ENCODE measurements at places on chromosomes 6 and 20.

GRCh38 chr6:128743974-128744765, 138.8 kb upstream of the LAMA2 start:
- no peak for DNase-seq

DNA sequence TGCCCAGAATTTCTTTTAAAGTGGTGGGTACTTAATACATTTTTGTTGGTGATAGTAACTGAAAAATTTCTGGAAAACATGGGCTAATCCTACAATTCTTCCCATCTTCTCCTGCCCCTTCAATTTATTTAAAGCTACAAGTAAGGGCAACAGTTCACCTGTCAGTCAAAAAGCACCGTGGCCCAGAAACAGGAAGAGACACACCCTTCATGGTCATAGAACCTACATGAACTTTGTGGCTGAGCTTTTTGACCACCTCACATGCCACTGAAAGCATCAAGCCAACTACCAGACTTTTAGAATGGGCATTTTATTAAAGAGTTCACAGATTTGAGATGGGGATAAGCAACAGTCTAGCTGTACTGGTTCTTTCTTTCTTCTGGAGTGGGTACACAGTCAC, 201.1 kb upstream of the CNR1 start:
- DNase-seq: no peak

GRCh38 chr6:52157301-52157941, 28.8 kb upstream of the IL17A start:
- DNase-seq: no peak

- no peak for DNase-seq
Observed at GRCh38 chr20:62805155-62805710, 598 bp downstream of the OGFR start.

- no peak for DNase-seq
Observed at GRCh38 chr6:42434237-42434636, 17.5 kb downstream of the TRERF1 start.

DNA sequence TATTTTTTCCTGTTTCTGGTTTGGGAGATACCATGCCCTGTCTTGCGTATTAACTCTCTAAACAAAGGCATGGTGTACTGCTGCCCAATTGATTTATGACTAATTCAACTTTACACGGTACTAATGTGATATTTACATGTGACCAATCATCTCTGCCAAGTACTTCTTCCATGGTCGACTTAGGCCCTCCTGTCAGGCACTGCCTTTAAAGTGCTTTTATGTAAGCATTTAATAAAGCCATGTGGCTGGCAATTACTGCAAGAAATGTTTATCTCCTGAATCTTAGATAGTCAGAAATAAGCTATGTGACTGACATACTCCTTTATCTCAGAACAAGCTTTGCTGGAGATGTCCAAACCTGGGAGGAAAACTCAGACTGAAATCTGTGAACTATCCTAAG, 323.4 kb downstream of the BTBD3 start:
- no peak for DNase-seq

DNA sequence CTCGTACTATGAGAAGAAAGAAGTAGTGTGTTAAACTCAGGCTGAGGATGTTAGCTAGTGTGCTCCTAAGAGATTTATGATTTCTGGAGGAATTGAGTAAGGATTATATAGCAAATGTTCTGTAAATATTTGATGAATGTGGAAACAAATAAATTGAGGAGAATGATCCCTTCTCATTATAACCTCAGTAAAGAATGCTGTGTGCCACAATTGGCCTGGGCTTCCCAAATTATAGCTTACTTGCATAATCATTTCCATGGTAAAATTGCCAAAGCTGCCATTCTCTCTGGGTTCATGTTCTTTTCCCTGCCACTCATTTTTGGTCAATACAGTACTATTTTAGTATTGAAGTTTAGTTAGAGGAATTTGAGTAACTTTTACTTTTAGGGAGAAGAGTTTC, 128.5 kb downstream of the FLRT3 start:
- no peak for DNase-seq

DNA sequence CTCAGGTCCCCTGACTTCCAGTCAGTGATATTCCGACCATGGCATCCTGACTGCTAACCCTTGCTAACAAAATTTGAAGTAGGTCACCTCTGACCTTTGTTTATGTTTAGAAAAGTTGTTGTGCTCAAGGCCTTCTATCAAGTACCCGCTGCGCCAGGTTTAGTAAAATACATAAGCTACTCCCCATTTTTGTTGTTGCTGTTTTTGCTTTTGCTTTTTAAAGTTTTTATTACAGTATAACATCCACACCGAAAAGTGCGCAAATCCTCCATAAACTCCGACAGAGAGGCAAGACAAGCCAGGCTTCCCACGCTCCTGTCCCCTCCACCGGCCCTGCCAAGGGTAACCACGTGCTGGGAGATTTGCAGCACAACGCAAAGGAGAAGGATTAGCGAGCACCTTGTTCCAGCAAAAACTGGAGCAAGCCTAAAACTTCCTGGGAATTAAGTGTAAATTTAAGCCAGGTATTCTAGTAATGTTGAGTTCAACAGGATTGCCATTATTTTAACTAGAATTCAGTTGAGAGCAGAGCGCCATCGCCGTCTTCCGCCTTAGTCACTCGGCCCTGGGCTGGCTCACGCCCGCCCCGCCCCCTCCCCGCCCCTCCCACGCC, 17.8 kb upstream of the HMGN4 start:
- DNase-seq: no peak

GRCh38 chr6:149170564-149171452, 146.7 kb upstream of the TAB2 start:
- DNase-seq: no peak

GRCh38 chr6:158906926-158907325, 87.8 kb upstream of the EZR start:
- no peak for DNase-seq

DNA sequence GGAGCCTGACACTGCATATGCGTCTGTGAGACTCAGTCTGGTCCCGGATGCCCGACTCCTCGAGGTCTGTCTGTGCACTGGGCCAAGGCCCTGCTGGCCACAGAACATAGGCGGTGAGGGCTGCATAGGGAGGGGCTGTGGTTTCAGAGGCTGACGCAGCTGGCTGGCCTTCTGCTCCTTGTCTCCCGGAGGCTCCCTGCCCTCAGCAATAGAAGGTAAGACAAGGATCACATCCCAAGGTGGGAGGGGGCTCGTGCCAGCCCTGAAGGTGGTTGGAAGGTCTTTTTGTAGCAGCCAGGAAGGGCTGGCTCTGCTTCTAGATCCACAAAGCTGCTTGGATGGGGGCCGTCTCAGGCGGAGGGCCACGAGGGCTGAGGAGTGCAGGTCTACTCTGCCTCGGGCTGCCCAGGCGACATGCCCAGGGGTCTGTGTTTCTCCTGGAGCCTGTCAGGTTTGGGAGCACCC, 239.8 kb upstream of the SULF2 start:
- DNase-seq: peak; percentile 73

DNA sequence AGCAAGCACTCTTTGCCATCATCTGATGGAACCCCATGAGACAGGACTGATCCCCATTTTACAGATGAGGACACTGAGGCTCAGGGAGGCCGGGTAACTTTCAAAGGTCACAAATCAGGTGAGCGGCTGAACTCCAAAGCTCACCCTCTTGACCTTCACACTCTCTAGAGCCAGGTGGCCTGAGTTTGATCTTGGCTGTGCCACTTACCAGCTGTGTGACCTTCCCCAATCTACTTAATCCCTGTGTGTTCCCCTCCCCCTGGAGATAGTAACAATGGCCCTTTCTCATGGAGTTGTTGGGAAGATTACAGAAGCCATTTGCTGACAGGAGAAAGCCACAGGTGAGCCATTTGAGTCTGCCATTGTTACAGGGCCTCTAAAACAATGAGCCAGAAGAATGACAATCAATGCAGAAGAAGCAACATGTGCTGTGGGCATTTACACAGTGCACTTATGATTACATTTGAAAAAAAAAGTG, 34.5 kb downstream of the BMP7 start:
- no peak for DNase-seq

- DNase-seq: no peak
Observed at GRCh38 chr20:61939691-61940360, 125.9 kb downstream of the TAF4 start.

- DNase-seq: no peak
Observed at GRCh38 chr6:79694623-79695343, 63.7 kb downstream of the SH3BGRL2 start.

- DNase-seq: no peak
Observed at GRCh38 chr6:55979526-55979925, 104.1 kb upstream of the BMP5 start.

GRCh38 chr6:94289131-94289530, 869.8 kb upstream of the EPHA7 start:
- no peak for DNase-seq

- no peak for DNase-seq
Observed at GRCh38 chr6:38676236-38676973, 26.5 kb downstream of the GLO1 start.

DNA sequence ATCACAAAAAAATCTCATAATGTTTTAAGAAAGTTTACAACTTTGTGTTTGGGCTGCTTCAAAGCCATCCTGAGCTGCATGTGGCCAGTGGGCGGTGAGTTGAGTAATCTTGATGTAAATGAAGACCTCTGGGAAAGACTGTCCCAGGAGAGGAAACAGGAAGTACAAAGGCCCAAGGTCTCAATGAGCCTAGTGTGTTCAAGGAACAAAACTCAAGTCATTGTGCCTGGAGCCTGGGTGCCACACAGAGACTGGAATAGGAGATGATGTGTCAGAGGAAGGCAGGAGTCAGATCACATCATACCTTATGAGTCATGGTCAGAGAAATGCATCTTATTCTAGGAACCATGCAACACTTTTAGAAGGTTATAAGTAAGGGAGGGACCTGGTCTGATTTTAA, 51.5 kb downstream of the COL19A1 start:
- peak; percentile 71 for DNase-seq

DNA sequence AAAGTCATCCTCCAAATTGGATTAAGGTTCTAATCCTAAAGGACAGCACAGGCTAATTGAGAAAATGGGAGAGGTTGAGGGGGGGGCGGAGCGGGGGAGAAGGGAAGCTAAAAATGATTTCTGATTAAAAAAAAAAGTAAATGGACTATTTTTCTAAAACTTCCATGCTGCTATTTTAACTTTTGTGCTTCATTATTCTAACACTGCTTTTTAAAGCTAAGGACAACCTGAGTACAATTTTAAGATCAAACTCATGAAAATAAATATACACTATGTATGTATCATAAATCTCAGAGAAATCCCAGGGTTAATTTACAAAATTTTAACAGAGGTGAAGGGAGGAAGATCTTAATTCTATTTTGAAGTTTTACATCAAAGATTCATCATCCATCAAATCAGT, 4.4 kb downstream of the MAN1A1 start:
- DNase-seq: no peak

GRCh38 chr6:21538186-21538798, 55.3 kb upstream of the SOX4 start:
- no peak for DNase-seq

DNA sequence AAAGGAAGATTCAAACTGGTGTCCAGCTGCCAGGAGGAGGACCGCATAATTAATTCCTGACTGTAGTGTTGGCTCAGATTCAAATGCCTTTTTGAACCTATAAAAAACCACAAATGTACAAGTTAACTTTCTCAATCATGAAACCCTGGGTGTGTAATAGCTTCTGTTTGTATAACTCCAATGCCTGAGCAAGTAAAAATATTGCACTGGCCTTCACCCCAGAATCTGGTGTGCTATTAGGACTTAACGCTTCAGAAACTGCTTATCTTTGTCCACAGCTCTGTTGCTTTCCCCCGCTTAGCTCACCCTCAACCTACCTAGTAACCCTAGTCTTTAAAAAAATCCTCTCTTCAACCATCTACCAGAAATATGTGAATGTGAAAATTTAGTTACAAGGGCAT, 119.1 kb upstream of the MAP7 start:
- peak; percentile 93 for DNase-seq

GRCh38 chr20:10625641-10626040, 48.2 kb downstream of the JAG1 start:
- DNase-seq: no peak

DNA sequence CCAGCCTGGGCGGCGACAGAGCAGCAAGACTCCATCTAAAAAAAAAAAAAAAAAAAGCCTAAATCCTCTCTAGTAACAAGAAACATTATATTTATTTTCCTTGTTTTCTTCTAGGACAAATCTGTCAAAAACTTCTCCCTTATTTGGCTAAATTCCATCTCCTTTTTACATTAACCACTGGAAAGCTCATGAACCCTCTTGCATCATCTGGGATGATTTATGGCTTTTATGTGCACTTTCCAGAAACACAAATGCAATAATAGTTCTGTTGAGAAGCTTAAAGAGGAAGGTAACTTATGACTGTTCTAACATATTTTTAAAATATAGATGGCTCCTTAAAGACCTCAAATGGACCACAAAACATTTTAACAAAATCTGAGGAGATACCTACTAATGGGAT, 526.1 kb upstream of the SPTLC3 start:
- no peak for DNase-seq

- DNase-seq: peak; percentile 37
Observed at GRCh38 chr20:32752458-32753250, 9.4 kb upstream of the COMMD7 start.

- peak; percentile 79 for DNase-seq
Observed at GRCh38 chr20:50335866-50336265, 145.2 kb downstream of the CEBPB start.

GRCh38 chr20:63503524-63503923, 4.6 kb upstream of the EEF1A2 start:
- no peak for DNase-seq

- DNase-seq: peak; percentile 6
Observed at GRCh38 chr6:142300758-142301650, 803 bp upstream of the ADGRG6 start.

DNA sequence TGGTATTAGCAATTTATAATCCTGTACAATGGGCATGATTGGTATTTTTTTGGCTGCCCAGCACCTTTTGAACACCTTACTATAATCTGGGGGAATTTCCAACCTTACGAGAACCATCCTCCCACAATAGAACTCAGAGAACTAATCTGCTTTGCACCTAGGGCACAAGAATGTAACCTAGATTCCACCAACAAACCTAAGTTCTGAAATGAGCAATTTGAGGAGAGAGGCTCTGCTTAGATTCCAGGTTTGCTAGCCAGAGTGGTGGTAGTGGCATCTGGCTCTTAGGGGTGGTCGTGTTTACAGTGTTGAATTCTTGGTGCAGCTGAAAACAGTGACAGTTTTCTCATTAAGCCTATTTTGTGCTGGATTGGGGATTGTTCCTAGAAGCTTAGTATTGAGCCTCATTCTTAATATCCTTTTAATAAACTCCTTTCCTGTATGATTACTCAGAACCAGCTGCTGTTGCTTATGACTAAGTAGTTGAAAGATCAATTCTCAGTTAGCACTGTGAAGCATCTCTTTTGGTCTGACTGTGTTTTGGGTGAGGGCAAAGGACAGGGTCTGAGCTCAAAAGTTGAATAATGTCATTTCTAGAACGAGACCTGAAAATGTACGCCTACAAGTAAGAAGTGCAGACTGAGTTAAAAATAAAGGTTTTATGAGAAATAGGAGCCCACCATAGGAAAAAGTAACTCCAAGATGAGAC, 385.6 kb downstream of the CDKAL1 start:
- DNase-seq: no peak

GRCh38 chr6:18053555-18054445, 66.4 kb upstream of the KIF13A start:
- peak; percentile 32 for DNase-seq
